ENCODE measurements at places on chromosomes 4 and X. TPM values are rescaled to one million over a fixed set of nuclear protein-coding genes. Genes with fewer than 3 reads are reported as not detected.

Gene SLC26A1
- total RNA-seq = under 0.01 TPM

Gene ADGRG2
- under 0.01 TPM for total RNA-seq

Gene TRPC3
- total RNA-seq = under 0.01 TPM

Gene UBE2D3
- total RNA-seq = 357 TPM

Gene SYTL4
- 18.0 TPM for total RNA-seq

Gene ZNF275
- total RNA-seq = 7.7 TPM

Gene SCML1
- 7.7 TPM for total RNA-seq

Gene TLR1
- 1.4 TPM for total RNA-seq

Gene OPN1LW
- not detected for total RNA-seq

Gene SPANXB1
- total RNA-seq = not detected

Gene USP51
- 1.2 TPM for total RNA-seq

Gene ARSJ
- total RNA-seq = 51.3 TPM

Gene GALNT7
- total RNA-seq = 42.6 TPM

Gene FRMD7
- total RNA-seq = not detected

Gene MYOZ2
- 2.1 TPM for total RNA-seq

Gene SPATA4
- total RNA-seq = 0.28 TPM

Gene MAGEC2
- 0.28 TPM for total RNA-seq

Gene ETDB
- not detected for total RNA-seq

Gene SLC16A2
- total RNA-seq = 7.3 TPM

Gene RTL3
- 0.19 TPM for total RNA-seq

Gene SLC10A6
- total RNA-seq = not detected

Gene PCDH11X
- total RNA-seq = not detected

Gene UGT2B17
- not detected for total RNA-seq

Gene TMSB15B
- 2.5 TPM for total RNA-seq

Gene PALLD
- 100 TPM for total RNA-seq

Gene GRK4
- 5.9 TPM for total RNA-seq

Gene ENOX2
- 6.2 TPM for total RNA-seq

Gene MSANTD1
- 0.56 TPM for total RNA-seq

Gene FHL1
- 48.3 TPM for total RNA-seq

Gene RAI2
- 0.38 TPM for total RNA-seq

All from regular cardiac myocyte (primary cell).